ENCODE measurements at places on chromosomes 2 and 18.

GRCh38 chr2:59249441-59250306 lies 1008.5 kb upstream of the FANCL start:
- no peak for DNase-seq

DNA sequence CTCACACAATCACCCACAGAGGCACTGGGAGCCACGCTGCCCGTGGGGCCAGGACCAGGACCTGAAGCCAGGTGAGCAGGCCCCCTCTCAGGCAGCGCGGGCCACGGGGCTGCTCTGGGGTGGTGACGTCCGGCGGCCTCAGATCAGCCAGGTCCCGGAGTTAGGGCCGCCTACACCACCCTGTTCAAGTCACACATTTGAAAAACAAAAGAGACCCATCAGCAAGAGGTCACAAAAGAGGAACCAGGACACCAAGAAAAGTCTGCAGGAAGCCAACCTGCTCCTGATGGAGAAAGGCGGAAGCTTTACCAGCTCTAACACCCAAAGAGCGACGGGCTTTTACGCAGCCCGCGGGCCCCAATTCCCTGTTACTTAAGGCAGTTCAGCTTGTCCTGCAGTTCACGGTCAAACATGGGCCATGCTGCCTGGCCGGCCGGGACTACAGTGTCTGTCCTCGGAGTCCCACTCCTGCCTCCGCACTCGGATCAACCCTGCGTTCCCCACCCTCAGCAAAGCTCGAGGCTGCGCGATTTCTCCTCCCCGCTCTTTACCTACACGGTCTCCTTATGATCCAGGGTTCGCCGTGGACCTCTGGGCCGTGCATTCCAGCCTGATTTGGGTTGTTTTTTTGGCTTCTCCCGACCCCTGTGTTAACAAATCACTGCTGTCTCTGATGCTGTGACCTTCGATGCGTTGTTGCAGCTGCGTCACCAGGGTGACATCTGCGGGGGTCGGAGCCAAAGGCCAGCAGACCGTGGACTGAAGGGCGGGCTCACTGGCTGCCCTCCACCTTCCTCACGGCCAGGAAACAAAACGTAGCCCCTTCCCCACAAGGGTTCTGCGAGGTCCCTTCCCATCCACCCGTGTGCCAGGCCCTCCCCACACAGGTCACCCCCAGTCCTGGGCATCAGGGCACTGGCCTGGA lies 31.0 kb downstream of the SNORC start:
- DNase-seq = no peak

GRCh38 chr2:235348329-235348728 lies 145.5 kb upstream of the AGAP1 start:
- DNase-seq = no peak

GRCh38 chr18:25248755-25249154 lies 103.2 kb downstream of the ZNF521 start:
- no peak for DNase-seq

DNA sequence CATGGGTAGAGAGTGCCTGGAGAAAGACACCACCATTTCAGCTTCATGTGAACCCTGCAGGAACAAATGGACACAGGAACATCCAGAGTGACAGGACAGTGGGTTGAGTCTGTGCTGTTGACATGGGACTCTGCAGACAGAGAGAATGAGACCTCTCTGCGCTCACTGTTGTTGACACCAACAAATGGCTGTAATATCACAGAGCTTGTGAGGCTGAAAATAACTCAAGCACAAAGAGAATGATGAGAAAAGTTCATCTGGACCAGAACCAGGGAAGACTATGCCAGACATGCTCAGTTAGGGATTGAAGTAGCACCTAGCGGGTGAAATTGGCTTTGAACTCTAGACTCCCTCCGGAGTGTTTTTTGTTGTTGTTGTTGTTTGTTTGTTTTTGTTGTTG lies 37.0 kb upstream of the YWHAQ start:
- no peak for DNase-seq

DNA sequence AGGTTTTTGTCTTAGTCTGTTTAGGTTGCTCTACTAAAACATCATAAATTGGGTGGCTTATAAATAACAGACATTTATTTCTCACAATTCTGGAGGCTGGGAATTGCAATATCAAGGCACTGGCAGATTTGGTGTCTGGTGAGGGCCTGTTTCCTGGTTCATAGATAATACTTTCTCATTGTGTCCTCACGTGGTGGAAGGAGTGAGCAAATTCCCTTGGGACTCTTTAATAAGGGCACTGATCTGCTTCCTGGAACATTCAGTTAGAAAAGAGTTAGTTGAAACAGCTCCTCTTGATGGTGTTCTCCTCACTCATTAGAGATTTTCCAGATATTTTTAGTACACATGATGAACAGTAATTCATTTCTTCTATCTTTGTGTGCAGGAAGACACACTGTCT lies 22.3 kb downstream of the COL4A3 start:
- no peak for DNase-seq

- no peak for DNase-seq
These were observed 119.0 kb upstream of the ALKAL2 start for GRCh38 chr2:406876-407275.

DNA sequence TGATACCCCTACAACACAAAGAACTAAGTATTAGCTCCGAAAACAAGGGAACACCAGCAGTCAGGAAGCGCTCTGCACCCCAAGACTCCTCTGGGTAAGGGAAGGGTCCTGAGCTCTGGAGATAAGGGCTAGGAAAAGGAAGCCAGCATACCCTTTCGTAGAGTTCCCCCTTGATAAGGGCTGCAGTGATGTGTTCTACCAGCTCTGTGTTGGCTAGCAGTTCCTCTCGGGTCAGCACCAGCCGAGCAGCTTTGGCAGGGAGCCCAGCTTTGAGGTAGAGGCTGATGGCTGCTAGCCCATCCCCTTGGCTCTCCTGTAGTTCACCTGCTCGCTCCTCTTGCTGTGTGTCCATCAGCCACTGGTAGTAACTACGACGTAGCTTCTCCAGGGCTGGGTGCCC lies 18.9 kb downstream of the KRTCAP3 start:
- no peak for DNase-seq

DNA sequence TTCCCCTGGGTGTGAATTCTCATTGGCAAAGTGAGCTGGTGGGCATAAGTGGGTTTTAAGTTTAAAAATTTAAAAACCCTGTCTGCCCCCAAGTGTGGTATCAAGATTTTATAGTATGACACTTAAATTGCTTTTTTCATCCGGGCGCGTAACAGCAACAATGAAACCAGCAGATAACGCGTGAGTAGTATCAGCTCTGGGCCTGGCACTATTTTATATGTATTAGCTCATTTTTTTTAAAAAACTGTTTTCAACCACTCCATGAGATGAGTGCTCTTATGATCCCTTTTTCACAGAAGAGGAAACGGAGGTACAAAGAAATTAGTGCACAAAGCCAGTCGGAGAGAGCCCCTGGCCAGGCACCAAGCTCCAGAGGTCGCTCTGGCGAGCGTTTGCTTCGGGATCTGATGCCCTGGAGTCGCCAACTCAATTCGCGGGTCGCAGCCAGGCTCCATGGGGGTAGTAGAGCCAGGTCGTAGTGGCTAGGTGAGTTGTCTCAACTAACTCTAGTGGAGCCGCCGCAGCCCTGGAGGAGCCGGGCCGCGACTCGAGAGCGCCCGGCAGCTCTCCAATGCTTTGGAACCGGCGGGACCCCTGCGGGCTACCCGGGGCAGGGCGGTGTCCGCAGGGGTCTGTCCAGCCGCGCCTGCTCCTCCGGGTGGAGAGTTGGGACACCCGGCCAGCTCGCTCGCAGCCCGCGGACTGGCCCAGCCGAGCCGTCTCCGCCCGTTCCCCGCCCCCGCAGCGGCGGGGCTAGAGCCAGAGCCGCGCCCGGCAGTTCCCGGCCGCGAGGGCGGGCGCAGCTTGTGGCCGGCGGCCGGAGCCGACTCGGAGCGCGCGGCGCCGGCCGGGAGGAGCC lies at the start of gene IL1R1:
Gene IL1R1 (plus strand): TSS at position 777 of the 859 bp plus-strand sequence. CDS start 14,979 bp downstream, outside the sequence.
- DNase-seq = peak; percentile 91

- no peak for DNase-seq
These were observed 502.0 kb upstream of the VRK2 start for GRCh38 chr2:57544624-57545023.

- no peak for DNase-seq
These were observed 17.8 kb downstream of the CFAP210 start for GRCh38 chr2:169676357-169676756.

DNA sequence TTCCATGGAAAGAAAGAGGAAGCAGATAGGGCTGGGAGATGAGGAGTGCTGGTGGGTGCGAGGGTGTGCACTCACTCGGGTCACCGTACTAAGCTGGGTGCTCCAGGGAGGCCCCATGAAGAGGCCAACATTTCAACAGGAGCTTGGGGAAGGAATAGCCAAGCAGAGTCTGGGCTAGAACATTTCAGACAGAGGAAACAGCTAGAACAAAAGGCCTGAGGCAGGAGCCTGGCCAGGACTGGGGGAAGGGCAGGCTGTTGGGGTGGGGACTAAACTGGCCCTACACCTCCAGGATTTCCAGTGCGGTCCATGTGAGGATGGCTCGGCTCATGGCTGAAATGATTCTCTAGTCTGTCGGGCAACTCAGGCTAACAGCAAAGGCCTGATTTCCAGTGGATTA lies 90.8 kb downstream of the ZFP36L2 start:
- no peak for DNase-seq

DNA sequence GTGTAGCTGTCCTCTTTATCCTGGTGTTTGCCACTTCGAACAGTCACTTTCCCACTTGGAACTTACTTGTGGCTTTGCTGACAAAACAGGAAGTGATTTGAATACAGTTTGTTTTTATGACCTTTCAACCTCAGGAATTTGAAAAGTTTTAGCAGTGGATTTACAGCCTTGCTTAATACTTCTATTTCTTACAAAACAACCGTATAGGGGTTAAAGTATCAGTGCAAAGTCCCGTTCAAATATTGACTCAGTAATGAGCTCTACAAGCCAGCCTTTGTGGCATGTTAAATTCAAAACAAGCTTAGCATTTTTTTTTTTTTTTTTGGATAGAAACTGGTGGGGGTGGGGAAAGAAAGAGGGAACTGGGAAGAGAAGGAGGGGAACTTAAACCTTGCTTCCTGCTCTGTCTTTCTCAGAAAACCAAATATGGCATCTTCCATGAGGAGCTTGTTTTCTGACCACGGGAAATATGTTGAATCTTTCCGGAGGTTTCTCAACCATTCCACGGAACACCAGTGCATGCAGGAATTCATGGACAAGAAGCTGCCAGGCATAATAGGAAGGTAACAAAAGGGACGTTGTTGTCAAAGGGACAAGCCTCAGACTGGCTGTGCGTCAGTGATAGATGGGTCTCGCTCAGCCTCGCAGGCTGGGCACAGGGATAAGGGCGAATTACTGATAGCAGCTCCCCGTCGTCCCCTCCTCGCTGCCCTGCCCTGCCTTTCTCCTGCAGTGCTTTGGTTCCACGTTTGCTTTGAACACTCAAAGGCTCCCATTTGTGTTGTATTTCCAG lies at the start of gene HNMT:
Gene HNMT (plus strand): TSS at position 408 of the 793 bp plus-strand sequence. CDS start 19 bp downstream, at position 427.
- DNase-seq = no peak

DNA sequence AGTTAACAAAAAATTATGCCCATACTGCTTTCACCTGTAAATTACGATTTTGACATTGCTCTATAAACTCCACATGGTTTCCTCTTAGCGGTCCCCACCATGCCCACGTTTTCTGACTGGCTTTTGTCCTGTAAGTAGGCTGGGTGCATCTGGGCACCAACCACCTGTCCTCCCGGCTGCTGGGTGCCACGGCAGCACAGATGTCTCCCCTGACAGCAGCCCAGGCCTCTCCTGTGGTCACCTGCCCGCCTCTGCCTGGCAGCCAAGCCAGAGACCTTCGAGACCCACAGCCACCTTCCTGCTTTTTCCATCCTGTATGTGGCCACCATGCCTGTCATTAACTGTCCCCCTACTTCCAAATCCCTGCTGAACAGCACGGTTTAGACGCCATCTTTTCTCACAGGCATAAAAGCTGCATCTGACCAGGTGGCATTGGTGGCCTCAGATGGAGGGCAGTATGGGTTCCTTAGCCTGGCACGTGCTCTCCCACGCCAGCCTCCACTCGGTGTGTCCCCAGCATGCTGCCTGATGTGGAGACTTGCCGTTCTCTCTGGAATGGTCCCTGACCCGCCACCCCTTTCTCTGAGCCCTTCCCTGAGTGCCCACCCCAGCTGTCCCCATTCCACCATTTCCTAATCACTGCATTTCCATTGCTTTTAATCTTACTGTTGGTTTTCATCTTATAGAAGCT lies 18.9 kb downstream of the SNORC start:
- no peak for DNase-seq

DNA sequence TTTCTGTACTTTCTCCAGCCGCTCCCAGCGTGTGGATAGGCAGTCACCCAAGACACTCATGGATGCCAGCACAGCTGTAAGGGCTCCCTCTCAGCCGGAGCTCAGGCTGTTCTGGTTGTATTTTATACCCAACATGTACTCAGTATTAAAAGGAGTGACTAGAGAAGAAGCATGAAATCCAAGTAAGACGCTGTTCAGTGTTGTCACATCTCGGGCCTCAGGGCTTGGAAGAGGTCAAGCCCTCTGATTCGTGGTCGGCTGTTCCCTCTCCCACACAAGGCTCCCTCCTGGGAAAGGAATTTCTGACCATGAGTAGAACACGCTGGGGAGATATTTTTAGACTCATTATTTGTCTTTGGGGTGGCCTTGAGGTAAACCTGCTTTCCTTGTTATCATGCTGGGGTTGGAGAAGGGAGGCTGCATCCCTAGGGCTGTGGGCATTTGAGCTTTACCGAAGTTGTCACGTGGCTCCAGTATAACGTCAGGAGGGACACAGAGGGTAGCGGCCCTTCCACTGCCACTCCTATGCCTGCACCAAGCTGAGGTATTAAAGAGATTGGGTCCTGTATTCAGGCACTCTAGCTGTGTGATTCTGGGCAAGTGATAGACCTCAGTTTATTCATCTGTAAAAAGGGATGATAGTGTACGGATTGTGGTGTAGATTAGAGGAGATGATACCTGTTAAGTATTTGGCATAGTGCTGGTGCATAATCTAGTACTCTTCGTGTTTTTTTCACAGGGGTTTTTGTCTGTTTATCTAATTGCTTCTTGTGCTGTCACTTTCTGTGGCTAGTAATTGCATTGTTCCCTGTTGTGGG lies 34.1 kb downstream of the HK2 start:
- no peak for DNase-seq

- DNase-seq = no peak
These were observed 16.9 kb downstream of the EIF5B start for GRCh38 chr2:99354070-99354469.

DNA sequence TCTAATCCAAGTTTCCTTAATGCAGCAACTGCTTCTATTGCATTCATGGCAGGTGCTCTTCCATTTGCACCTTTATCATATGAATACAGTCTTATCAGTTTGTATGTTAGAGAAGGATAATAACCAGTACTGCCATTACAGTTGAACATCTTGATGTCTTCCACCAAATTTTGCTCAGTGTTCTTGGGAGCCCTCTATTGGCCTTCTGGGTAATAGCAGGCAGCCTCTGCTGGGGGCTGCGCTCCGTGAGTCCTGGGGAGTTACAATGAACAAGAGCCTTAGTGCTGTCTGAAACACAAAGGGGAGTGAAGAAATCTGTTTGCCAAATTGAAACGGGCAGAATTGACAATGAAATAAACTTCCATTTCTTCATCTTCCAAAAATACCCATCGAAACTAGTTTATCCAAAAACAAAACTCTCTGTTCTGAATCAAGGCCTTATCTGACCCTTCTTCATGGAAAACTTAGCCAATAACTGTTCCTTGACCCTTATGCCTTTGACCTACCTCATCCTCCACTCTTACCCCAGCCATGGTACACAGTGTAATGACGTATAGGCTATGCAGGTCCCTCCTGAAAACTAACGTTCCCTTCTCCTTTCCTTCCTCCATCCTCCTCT lies 79.9 kb downstream of the ALK start:
- no peak for DNase-seq

Data from 8988T (cell line).